Smooth muscle cell of bladder (primary cell): ENCODE measurements at places on chromosomes 4 and X. TPM values are rescaled to one million over a fixed set of nuclear protein-coding genes. Genes with fewer than 3 reads are reported as not detected.

The BANK1 gene
- 0.57 and 0.65 TPM in 2 replicates for total RNA-seq

The DSPP gene
- not detected in 2 replicates for total RNA-seq

The TRIM61 gene
- 2.1 and 2.6 TPM in 2 replicates for total RNA-seq

The COL25A1 gene
- total RNA-seq: 0.55 and 0.57 TPM in 2 replicates

The DCAF16 gene
- 21.2 and 24.1 TPM in 2 replicates for total RNA-seq

The RGN gene
- 1.8 and 3.3 TPM in 2 replicates for total RNA-seq

The FBXL5 gene
- 105 and 108 TPM in 2 replicates for total RNA-seq

The FAT4 gene
- 8.1 TPM in 2 replicates for total RNA-seq

The CPXCR1 gene
- total RNA-seq: not detected in 2 replicates

The TLR8 gene
- not detected in 2 replicates for total RNA-seq

The SPP1 gene
- total RNA-seq: 0.43 and 1.3 TPM in 2 replicates

The MAGEA2B gene
- not detected in 2 replicates for total RNA-seq

The PAGE2 gene
- 0.71 TPM in 1 of 2 replicates, not detected in the other for total RNA-seq

The PFKFB1 gene
- under 0.01 TPM in 1 of 2 replicates, not detected in the other for total RNA-seq

The FRMD7 gene
- under 0.01 and 0.09 TPM in 2 replicates for total RNA-seq

The ZAR1 gene
- total RNA-seq: not detected in 2 replicates

The UCP1 gene
- not detected in 2 replicates for total RNA-seq

The ERAS gene
- total RNA-seq: not detected in 2 replicates

The EFHC2 gene
- 0.28 and 0.46 TPM in 2 replicates for total RNA-seq

The PPA2 gene
- 55.6 and 61.5 TPM in 2 replicates for total RNA-seq

The CHM gene
- 14.5 and 16.1 TPM in 2 replicates for total RNA-seq

The SASH3 gene
- not detected in 2 replicates for total RNA-seq
